ENCODE measurements at places on chromosomes 2 and 18.

DNA sequence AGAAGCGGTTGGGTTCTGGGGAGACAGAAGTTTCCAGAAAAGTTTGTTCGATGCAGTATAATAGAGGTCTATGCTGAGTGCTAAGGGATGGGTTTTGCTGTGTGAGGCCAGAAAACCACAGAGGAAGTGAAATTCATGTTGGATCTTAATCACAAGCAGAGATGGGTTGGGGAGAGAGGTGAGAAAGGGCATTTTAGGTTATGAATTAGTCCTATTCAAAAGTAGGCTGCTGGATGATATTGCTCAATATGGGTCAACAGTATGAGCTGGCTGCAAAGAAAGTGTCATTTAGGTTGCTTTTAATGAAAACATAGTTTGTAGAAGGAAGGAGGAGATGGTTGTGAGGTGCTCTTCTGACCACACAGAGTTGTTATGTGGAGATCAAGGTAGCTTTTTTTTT is 118.8 kb upstream of the LHCGR start:
- DNase-seq: no peak

- no peak for DNase-seq
These were observed 47.7 kb downstream of the NCOA1 start for GRCh38 chr2:24538720-24539119.

DNA sequence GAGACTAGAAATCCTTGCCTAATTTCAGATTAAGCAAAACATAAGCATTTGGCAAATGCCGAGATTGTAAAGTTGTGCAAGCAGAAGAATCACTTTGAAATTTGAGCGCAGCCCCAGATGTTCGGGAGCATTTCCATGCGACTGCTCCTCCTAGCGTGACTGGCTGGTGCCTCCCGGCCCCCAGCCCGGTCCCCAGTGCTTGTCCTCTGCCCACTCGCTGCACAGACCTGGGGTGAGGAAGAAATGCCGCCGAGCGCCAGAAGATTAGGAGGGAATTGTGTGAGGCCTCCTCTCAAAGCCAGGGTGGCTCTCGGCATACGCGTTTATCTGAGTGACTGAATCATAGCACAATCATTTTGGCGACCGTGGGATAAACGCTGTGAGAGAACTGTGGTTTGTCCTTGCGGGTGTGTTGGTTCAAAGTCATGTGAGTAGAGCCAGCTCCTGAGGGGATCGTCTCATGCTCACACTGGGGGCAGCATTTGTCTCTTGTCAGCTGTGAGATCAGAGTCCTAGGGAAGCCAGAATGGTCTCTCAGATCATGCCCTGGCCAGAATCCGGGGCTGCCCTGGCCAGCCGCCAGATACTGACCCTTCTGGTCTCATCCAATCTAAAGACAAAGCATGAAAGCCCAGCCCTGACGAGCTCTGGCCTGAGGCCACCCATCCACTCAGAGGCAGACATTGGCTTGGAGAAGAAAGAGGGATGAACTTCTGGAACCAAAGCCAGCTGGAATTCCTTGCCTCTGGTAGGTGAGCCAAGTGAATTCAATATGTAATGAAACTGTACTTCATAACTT is 189.3 kb downstream of the SH3RF3 start:
- DNase-seq: no peak

DNA sequence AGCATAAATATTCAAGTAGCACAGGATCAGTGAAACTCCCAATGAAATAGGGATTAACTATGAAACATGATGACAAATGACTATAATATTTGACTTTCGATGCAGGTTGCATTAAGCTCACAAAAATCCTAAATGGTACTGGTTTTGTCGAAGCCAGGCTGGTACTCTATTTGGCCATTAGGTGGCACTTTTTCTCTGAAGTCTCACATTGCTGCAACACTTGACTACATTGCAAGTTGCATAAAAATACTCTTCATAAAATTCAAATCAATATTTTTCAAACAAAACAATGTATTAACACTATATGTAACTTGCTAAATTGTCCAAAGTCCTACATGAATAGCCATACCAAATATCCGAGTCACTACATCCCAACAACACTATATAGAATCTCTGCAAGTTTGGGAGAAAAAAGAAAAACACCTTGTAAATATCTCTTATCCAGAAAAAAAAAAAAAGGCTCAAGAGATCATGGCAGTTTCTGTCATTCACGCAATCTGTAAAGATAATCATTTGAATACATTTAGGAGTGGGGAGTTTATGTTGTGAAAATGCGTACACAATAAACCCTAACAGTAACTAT is 9.5 kb downstream of the RTTN start:
- no peak for DNase-seq

GRCh38 chr2:81672923-81673322 is 1368.4 kb upstream of the LRRTM1 start:
- no peak for DNase-seq

DNA sequence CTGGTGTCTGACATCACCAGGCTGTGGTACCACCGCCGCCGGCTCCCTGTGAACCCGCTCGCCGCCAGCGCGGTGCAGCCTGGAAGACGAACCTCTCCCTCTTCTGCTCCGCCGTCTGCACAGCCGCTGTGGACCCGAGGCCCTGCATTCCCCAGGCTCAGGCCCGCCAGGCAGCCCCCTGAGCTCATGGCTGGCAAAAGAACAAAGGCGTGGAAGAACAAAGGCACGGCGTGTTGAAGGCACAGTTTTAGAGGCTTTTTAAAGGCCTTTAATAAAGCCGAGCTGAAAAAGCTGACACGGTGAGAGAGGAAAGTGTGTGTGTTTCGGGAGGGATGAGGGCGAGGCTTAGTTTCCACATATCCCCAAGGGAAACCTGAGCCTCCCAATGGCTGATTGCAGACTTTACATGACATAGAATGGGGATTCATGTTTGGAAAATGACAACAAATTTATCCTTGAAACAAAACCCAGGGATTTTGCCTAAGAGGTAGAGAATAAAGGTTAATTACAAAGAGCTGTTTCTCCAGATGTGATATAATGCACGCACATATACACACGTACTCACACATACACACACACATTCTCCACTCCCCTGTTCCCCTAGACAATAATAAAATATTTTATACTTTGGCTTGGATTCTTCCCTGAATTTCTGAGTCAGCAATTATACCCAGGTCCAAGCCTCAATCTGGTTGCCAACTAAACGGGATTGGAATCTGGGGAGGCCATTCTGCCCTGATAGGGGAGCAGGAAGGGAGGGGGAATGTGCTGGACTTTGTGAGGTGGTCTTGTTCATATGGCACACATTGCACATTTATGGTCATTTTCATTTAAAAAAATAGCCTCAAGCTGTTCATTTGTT is 39.7 kb downstream of the RFX8 start:
- DNase-seq: no peak

DNA sequence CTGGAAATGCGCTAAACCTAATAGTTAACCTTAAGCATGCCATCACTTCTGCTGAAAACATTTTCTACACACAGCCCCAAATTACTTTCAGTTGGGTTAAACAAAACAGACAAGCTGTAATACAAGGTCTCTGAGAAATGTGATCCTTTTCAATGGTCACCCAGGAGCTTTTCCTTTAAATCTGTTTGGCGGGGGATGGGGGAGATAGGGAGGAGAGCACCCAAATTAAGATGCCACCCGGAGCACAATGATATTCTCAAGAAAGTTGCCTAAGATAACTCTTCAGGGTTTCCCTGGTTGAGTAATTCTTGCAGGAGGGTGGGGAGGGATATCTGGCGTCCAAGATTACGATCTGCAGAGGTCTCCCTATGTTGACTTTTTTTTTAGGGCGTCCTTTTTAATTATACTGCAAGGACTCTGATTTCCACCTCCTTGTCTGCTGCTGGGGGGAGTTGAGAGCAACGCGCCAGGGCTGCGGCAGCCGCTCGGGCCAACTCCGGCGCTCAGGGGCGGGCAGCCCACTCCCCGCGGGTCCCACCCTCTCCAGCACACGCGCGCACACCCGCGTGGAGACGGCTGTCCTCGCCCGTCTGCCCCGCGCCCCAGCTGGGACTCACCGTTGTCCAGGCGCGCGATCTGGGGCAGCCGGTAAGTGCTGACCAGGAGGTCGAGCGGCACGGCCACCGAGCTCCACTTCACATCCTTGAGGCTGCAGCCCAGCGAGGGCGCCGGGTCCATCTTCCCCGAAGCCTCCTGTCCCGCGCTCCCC is 807 bp downstream of the GAREM1 start:
- DNase-seq: no peak

GRCh38 chr2:1033069-1033468 is 82.4 kb downstream of the SNTG2 start:
- DNase-seq: no peak

GRCh38 chr18:62720048-62720447 is 4.7 kb downstream of the PHLPP1 start:
- no peak for DNase-seq

DNA sequence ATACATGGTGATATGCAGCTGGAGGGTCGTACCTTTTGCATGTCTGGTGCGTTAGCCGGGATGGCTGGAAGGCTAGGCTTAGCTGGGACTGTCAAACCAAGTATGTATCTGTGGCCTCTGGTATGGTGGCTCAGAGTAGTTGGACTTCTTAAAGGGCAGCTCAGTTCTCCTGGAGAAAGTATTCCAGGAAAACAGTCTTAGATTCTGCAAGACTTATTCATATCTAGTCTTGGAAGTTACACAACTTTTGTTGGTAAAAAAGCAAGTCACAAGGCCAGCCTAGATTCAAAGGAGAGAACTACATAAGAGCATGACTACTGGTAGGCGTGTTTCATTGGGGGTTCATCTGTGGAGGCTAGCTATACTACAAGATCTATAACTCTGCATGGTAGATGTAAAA is 45.5 kb downstream of the EML4 start:
- no peak for DNase-seq

GRCh38 chr2:13539296-13539695 is 822.6 kb downstream of the TRIB2 start:
- DNase-seq: no peak

- DNase-seq: no peak
These were observed 60.6 kb downstream of the ITGA4 start for GRCh38 chr2:181517685-181518301.

DNA sequence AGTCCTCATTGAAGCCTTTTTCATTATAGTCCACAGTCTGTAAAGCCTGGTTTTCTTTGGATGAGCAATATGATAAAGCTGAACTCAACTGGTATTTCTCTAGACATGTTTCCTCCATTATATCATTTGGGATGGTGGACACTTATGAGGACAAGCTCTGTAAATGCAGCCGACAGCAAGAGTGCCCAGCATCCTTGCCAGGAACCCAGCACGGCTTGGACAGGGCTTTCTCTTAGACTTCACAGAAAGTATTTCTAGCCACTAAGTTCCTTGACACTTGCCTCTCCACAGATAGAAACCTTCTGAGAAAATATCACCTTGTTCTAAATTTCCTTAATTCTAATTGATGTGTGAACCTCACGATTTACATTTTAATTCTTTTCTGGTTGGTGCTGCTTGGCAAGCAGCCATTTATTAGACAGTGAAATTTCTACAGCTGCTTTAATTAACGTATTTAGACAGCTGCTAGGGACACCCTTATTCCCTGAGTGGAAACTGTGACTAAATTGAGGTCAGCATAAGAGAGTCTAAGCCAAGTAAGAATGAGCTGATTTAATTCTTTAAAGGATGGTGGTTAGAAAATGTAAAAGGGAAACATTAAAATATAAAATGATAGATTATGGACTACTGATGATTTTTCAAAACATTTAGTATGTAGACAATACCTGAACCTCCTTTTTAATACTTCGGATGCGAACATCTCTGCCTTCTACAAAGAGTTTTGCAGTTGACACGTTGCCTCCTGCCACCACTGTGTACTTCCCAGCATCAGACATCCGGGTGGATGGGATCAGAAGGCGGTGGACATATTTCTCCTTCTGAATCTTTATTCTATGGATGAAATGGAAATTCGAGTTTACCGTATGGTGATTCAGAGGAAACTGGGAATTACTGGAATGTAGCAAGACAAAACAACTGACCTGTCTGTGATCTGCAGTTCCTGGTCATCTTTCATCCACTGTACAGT is 39.8 kb downstream of the TTN start:
- no peak for DNase-seq

GRCh38 chr18:23882616-23883276 is 131.8 kb upstream of the TTC39C start:
- DNase-seq: no peak

GRCh38 chr2:67070826-67071225 is 326.3 kb upstream of the ETAA1 start:
- DNase-seq: no peak

DNA sequence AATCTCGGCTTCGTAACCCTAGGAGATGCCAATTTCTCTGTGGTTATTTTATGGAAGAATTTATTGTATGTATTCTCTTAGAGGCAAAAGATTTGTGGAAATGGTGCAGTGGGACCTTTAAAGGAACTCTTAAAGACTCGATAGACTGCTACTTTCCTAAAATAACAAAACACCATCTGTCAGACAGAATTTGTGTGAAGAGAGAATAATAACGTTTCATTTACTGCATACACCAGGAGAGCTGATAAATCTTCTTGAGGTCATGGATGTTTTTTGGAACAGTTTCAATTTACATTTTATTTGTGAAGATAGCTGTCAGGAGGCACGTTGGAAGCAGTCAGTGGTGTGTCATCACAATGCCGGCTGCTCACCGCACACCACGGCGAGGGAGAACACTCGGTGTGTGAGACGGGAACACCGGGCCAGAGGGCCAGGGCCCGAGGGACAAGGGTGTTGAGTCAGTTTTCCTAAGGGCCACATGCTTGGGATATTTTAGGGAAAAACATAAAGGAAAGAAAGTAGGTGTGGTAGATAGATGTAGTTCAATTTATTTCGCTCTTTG is 1681.0 kb upstream of the DDX18 start:
- no peak for DNase-seq

GRCh38 chr2:181812106-181812743 is 79.3 kb upstream of the ITPRID2 start:
- DNase-seq: no peak

GRCh38 chr2:140117386-140117785 is 1337.2 kb upstream of the NXPH2 start:
- no peak for DNase-seq

- DNase-seq: no peak
These were observed 2.7 kb downstream of the KCTD18 start for GRCh38 chr2:200507179-200507578.

- DNase-seq: no peak
These were observed 15.3 kb downstream of the TET3 start for GRCh38 chr2:73999881-74000597.

GRCh38 chr2:102049756-102050443 is 58.1 kb downstream of the IL1R2 start:
- DNase-seq: no peak

Data from stimulated activated CD8-positive, alpha-beta memory T cell treated with anti-CD3 and anti-CD28 coated beads, Interleukin-15, amount 100 ng/mL, for 1 hour (primary cell).